ENCODE measurements at places on chromosomes 1 and 21.

GRCh38 chr1:77672374-77672773 lies 10.1 kb downstream of the ZZZ3 start:
- DNase-seq = no peak

- no peak for DNase-seq
Observed at GRCh38 chr1:31183927-31184554, 55.6 kb downstream of the NKAIN1 start.

GRCh38 chr1:75727571-75727970 lies 3.1 kb downstream of the ACADM start:
- DNase-seq = no peak

- no peak for DNase-seq
Observed at GRCh38 chr1:78426408-78426807, 64.4 kb upstream of the PTGFR start.

DNA sequence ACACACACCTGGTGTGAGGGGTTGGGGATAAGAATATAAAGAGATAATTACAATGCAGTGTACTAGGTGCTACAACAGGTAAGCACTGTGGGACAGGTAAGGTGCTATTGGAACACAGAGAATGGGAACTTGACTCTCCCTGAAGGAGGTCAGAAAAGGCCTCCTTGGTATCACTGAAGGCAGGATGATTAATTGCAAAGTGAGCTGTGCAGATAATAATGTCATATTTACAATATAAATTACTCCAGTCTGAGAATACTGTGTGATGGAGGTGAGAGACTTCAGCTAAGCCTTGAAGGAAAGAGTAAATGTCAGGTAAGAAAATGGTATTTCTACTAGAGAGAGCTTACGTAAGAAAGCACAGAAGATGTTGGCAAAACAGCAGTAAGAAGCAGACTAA lies 91.6 kb downstream of the EPS15 start:
- no peak for DNase-seq

DNA sequence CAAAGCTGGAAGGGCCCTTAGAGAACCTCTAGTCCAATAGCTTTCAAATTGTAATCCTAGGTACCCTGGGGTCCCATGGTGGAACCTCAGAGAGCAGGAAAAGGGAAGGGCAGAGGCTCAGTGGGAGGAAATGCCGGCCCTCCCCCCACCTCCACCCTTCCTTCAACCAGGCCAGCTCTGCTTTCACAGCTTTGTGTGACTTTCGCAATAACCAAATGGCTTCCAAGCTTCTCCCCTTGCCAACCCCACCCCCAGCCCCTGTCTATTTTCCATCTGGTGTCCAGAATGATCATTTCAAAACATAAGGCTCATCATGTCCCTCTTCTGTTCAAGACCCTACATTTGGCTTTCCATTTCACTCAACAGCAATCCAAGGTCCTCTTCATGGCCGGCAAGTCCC lies 74.4 kb downstream of the CD58 start:
- no peak for DNase-seq

DNA sequence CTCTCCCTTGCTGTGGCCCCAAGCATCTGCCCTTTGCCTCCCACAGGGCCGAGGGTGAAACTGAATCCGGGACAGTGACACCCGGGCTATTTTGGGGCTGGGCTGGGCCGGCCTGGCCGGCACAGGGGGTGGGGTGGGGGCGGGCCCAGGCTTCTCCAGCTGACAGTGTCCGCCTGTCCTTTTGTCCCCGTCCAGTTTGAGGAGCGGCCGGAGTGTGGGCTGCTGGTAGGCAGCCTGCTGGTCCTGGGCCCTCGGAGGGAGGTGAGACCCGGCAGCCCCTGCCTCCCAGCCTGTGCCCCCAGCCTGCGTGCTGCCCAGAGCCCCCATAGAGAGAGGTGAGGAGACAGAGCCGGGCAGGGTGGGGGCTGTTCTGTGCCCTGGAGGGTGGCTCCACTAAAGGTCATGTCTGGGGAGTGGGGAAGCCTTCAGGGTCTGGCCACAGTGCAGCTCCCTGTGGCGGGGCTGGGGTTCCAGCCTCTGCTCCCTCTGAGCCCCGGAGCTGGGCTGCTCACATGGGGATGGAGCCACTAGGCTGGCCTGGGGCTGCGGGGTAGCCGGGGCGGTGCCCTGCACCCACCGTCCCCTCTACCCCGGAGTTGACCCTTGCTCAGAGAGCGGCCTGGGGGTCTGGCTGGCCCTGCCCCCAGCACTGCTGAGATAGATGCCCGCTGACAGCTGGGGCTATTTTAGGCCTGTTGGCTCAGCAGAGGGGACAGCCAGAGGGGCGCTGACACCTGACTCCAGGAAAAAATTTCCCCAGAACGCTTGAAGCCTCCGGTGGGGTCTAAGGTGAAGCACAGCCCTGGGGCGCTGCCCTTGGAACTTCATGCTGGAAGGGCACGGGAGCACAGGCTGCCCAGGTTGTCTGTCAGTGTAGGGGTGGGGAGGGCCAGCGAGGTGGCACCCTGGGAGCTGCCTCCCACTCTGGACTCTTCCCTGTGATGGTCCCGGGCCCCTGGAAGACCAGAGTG lies at the start of gene OBSCN:
OBSCN (plus strand) TSS at position 194 of the 971 bp plus-strand sequence. CDS start 3,740 bp downstream, outside the sequence.
- no peak for DNase-seq

- DNase-seq = no peak
Observed at GRCh38 chr1:15132965-15133364, 20.6 kb upstream of the TMEM51 start.

- DNase-seq = no peak
Observed at GRCh38 chr21:45461806-45462341, 56.9 kb downstream of the COL18A1 start.

DNA sequence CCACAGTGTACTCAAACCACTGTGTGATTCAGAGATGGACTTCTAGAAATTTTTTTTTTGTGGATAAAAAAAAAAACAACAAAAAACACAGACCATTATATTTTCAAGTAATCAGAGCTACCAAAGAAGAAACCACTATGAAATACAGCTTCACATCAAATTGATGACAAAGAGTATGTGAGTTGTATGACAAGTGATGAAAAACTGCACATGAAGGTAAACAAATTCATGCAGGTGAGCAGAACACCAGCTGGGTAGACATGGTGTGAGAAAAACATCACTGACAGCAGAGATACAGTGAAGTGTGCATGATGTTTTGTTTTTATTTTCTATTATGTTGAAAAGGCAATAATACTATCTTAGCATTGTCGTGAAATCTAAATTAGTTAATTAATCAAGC lies 8.0 kb upstream of the PTPRC start:
- no peak for DNase-seq

DNA sequence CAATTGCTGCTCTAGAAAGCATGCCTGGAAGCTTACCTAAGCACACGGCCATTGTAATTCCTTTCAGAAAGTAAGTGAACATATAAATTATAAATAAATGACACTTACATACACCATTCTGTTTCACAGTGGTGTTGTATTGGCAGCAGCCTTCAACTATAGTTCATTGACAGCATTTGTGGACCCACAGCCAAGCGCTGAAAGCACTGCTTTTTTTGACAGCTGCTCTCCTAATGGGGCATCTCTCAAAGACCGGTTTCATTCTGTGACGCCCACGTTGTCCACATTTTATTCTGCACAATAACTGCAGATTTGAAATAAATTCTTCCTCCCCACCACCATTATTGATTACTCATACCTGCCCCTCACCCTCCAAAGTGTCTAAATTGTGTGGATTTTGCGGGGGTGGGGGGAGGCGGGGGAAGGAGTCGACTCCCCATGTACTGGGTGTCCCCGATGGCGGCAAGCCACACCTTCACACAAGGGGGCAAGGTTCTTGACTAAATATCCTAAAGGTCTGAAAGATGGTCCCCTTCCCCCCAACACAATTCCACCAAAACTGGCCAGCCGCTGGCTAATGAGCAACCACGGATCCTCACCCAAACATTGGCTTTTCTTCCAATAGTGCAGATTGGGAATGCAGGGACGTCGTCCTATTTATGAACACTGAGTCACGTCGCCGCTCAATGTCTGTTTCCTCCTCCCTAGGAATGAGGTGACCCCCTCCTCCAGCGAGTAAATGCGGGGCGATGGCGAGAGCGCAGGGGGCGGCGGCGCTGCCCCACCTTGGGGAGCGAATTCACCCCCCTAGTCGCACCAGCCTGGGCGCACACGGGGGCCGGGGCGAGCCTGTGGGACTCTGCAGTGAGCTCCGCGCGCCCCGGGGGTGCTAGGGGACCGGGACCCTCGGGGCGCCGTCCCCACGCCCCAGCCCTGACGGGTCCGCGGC lies 960 bp downstream of the RCAN1 start:
- no peak for DNase-seq

DNA sequence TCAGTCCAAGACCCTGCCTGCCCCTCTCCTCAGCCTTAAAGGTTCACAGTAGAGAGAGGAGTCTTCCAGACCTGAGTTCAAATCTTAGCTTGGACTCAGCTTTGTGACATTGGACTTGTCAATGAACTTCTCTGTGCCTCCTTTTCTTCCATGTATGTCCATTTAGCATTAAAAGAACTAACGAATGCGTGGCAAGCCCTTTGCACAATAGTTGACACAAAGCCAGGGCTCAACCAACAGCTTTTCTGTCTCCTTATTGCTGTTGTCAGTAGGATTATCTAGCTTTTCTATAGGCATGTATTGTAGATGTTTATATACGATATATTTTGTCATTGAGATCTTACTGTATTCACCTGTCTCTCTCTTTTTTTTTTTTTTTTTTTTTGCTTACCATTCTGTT lies 450.8 kb downstream of the PTPRU start:
- DNase-seq = no peak

- DNase-seq = no peak
Observed at GRCh38 chr1:167077128-167077867, 12.9 kb downstream of the GPA33 start.

DNA sequence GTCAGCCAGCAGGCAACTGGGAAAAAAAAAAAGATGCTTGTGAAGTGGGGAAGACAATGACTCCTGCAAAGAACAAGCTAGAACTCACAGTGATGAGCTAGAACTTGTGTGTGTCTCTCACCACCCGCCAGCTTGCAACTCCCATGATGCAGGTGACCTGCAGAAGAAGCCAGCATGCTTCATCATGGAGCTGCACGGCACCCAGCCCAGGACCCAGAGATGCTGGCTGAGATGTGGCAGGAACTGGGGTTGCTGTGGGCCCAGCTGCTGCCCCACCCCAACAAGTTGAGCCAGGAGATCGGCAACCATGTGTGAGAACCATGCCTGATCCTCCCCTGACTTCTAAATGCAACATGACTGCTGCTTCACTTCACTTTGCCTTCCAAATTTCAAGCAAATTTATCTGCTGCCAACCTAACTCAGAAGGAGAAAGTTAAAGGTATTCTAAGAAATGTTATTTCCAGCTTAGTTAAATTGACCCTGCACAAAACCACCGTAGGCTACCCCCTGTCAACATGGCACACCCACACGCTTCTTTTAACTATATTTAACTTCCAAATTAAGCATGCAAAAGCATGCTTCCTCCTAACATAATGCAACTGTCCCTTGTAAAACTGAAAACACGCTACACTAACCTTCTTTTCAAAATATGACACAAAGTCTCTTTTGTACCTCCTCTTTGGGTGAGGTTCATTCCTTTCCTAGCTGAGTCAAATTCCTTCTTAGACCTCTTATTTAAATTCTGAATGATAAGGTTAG lies 166.0 kb upstream of the IGSF21 start:
- DNase-seq = no peak
